ENCODE measurements at places on chromosomes 4 and X.

- DNase-seq: no peak
Measured at GRCh38 chr4:13327991-13328390, 156.1 kb downstream of the RAB28 start.

DNA sequence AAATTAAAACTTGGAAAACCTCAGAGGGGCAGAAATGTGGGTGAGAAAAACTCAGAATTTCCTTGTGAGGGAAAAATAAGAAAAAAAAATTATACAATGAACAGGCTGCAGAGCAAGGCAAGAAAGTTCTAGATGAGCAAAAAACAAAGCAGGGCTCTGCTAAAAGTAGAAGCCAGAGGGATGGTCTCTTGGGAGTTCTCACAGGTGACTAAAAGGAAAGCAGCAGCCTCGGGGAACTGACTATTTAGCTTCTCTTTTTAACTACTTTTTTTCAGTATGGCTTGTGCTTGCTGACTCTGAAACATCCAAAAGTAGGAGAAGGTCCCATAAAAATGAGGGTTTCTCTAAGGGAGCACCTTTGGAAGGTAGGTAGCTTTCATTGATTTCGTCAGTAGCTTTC is 36.4 kb downstream of the PCDH19 start:
- DNase-seq: no peak

- no peak for DNase-seq
Measured at GRCh38 chr4:57104706-57105560, 5.3 kb downstream of the IGFBP7 start.

- no peak for DNase-seq
Measured at GRCh38 chr4:150997141-150997540, 17.9 kb downstream of the LRBA start.

DNA sequence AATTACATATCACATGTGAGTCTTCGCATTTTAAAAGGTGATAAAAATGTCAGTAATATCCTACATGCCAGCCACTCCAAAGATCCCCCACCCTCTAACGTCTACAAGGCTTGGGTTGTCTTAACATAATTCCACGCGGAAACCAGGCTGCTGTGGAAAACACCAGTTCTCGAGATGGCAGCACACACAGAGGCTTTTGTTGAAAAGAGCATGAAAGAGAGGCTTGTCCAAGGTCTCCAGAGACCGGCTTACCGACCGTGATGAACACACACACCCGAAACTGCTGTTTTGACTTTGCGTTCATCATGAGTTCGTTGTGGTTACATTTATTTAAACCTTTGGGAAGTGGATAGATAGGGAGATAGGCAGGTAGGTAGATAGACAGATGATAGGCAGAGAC is 87.9 kb downstream of the CRLF2 start:
- DNase-seq: no peak

GRCh38 chr4:52825460-52826090 is 36.5 kb upstream of the RASL11B start:
- DNase-seq: no peak

DNA sequence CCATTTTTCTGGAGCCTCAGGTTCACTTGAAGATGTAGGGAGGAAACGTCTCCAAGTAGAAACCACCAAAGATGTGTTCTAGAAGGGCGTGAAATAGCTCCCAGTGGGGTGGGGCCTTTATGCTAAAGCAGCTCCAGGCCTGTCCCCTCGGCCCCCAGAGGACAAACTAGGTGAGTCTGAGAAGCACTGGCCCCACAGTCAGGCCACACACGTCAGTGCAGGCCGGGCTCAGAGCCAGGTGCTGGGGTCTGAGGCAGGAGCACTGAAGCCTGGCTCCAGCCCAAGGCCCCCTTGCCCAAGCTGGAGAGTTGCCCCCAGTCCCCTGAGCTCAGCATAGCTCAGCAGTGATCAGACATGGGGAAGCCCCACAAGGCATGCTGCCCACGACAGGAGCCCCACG is 95.4 kb upstream of the PSAPL1 start:
- no peak for DNase-seq

DNA sequence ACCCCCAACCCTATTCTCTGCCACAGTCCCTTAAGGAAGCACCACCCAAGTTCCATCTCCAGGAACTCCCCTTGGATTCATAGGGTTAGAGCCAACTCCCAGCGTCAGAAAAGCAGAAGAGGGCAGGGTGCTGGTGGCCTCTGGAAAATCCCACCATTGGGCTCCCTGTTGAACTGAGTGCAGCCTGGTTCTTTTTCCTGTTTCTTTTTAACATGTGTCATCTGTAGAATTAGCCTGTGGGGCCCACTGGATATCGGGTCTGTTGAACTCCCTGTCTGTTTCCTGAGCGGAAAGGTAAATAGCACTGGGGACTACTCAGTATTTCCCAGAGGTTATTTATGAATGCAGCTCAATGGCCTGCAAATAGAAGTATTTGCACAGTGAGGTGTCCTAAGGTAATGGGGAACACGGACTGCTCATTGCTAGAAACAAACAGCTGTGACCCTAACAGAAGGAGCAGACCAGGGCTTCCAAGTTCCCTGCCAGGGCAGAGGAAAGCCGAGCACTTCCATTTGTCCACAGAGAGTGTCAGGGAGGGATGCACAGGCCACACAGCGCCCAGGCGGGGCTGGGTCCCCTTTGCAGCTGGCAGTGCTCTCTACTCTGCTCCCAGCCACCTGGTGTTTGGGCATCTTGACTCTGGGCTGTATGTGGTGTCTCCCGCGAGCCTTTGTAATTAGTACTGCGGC is 102.6 kb downstream of the FHDC1 start:
- no peak for DNase-seq

GRCh38 chrX:20431486-20431885 is 164.8 kb upstream of the RPS6KA3 start:
- DNase-seq: no peak

- DNase-seq: no peak
Measured at GRCh38 chr4:43607827-43608461, 715.4 kb downstream of the GRXCR1 start.

DNA sequence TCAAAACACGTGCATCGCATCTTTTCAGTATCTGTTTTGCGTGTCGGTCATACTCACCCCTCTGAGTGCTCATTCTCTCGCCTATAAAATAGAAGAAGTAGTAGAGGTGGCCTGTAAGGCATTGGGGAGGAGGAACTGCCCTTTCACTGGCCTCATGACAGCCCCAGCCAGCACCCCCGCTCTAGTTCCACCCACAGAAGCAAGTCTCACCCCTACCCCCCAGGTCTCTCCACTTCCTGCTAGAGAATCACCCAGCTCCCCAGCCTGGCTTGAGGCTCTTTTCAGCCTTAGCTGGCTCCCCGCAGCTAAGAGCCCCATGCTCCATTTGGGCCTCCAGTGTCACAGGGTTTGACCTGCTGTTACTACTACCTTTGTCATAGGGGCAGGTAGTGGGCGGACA is 11.8 kb downstream of the HDAC6 start:
- no peak for DNase-seq

GRCh38 chr4:85491527-85491926 is 16.6 kb downstream of the ARHGAP24 start:
- peak; percentile 50 for DNase-seq

Measured in LHCN-M2 (cell line).